Colonic mucosa (tissue), 4 donors: ENCODE measurements at places on chromosomes 4 and X.

- DNase-seq: no peak
Observed at GRCh38 chr4:10589799-10590198, 94.8 kb downstream of the CLNK start.

GRCh38 chr4:124484008-124484407 lies 228.5 kb downstream of the ANKRD50 start:
- DNase-seq: no peak

- DNase-seq: no peak
Observed at GRCh38 chr4:98642991-98643426, 15.4 kb downstream of the TSPAN5 start.

DNA sequence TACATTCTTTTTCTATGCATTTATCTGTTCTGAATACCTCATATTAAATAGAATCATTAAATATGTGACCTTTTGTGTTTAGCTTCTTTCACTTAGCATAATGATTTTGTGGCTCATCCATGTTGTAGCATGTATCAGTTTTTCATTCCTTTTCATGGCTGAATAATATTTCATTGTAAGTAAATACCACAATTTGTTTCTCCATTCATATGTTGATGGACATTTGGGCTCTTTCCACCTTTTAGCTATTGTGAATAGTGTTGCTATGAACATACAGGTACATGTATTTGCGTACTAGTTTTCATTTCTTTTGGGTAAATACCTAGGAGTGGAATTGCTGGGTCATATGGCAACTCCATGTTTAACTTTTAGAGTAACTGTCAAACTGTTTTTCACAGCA lies 85.1 kb downstream of the GNL3L start:
- DNase-seq: no peak

- DNase-seq: no peak
Observed at GRCh38 chrX:129361576-129361975, 161.7 kb downstream of the SMARCA1 start.

DNA sequence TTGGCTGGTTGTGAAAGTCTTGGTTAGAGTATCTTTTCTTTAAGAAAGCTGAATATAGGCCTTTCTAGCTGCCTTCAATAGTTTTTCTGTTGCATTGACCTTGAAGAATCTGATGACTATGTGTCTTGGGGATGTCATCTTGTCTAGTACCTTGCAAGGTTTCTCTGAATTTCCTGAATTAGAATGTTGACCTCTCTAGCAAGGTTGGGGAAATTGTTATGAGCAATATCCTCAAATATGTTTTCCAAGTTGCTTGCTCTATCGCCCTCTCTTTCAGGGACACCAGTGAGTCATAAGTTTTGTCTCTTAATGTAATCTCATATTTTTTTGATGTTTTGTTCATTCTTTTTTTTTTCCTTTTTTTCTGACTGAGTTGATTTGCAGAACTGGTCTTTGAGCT lies 194.7 kb downstream of the RAB28 start:
- DNase-seq: no peak

DNA sequence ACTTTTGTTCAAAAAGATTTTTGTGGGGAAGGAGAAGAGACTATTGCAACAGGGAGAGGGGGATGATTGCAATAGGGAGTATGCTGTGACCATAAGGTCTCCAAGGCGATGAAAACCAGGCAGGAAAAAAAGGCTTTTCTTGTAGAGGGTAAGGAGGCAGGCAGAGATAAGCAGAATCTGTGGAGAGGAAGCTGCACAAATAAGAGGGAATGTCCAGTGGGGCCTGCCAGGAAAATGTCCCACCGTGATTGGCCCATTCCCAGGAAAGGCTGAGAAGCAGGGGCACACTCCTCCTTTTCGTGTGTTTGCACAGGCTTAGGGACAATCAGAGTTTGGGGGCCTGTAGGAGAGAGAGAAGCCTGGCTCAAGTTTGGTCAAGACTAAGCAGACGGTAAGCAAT lies 29.1 kb downstream of the SPACA5 start:
- DNase-seq: no peak

- DNase-seq: no peak
Observed at GRCh38 chr4:182251116-182251515, 7.9 kb downstream of the TENM3 start.

DNA sequence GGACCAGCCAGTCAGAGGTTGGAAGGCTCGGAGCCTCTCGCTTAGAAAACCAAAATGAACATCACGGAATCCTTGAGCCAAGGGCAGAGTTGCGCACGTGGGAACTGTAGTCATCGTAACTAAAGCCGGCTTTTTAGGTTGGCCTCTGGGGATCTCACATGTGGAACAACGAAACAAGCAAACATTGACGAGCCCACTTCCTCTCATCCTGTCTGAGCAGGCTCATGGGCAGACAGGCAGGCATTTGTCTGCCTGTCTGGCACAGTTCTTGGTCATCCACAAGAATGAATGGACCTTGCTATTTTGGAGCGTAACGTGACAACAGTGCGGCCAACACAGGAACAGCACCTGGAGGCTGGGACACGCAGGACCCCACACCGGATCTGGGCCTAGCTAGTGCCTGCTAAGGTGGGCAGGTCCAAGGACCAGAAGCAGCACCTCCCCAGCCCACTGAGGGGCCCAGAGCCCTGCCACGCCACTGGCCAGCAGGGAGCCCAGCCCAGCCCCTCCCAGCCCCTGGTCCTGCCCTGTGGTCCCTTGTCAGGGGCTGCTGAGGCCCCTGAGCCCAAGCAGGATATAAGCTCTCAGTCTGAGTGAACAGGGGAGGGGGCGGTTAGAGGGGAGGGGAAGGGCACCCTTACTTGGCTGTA lies 9.2 kb upstream of the TREX2 start:
- no peak for DNase-seq

- no peak for DNase-seq
Observed at GRCh38 chrX:10556405-10556804, 64.0 kb downstream of the MID1 start.

GRCh38 chr4:142974328-142974727 lies 128.2 kb upstream of the INPP4B start:
- no peak for DNase-seq

DNA sequence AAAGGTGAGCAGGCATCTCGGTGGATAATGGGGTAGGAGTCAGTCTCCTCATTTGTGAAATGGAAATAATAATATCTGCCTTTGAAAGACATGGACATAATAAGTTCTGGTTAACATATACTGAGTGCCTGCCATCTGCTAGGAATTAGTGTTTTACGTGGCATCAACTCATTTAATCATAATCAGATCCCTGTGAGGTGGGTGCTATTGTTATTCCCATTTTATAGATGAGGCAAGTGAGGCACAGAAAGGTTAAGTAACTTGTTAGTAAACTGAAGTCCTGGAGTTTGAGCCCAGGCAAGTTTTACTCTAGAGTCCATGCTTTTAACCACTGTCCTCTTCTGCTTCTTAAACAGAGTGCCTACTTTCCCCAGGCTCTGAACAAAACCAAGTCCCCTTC lies 7.5 kb downstream of the CCDC120 start:
- no peak for DNase-seq

- peak; percentile 77 for DNase-seq
Observed at GRCh38 chrX:104343428-104344129, 88.8 kb upstream of the ESX1 start.

DNA sequence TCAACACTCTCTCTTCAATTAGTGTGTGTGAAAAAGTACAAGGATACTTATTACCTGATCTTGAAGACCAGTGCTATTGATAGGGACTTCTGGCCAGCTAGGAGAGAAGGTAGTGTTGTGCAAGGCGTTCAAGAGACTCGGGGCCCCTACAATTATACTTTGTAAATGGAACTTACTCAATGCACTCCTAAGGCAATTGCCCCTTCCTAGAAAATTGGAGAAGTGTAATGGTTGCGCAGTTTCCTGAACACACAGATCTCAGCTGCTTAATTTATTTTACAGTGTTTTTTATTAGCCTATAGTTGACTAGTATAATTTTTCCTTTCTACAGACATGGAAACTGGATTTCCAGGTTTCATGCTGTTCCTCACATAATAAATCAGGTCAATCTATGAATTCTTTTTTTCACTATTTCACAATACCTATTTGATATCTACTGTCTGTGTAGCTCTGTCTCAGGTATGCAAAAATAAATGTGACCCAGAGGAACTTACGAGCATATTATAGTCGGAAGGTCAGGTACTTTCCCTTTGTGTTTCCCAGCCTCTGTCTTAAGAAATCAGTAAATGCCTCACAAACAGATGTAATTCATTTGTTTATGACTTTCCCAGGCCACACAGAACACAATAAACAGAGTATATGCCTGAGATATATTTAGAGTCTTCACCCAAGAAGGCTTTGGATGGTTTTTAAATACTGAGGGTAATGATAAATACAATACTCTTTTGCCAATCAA lies 89.1 kb upstream of the TET2 start:
- DNase-seq: no peak

DNA sequence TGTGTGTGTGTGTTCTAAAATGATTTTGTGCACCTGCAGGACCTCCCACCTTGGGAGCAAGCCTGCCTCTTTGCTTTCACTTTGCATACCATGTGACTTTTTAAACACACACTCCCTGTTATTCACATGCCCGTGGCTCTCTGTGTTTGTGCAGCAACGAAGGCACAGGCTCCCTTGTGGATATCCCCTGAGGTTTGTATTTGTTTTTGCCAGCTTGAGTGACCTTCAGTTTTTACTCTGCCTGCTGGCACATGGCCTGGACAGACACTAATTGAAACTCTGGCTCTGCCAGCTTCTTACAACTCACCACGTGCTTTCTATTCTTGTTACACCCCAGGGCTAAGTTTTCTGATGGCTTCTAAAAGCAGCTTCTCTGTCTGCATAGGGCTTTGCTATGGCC lies 885.8 kb downstream of the SH3BGRL start:
- no peak for DNase-seq

- no peak for DNase-seq
Observed at GRCh38 chr4:160724063-160724462, 1439.7 kb downstream of the FSTL5 start.

DNA sequence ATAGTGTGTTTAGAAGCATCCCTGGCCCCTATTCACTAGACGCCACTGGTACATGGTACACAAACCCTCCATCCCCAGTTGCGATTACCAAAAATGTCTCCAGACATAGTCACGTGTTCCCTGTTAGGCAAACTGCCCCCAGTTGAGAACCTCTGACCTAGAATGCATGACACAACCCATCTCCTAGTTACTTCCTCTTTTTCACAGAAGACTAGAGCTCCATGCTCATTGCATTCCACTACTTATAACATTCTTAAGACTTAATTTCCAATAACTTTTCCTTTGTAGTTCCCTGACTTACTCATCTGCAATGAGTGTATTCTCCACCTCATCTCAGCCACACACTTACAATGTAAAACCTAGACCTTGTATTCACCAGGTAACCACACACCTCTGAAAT lies 68.6 kb downstream of the PRSS12 start:
- no peak for DNase-seq
